Stimulated activated CD4-positive, alpha-beta T cell treated with anti-CD3 and anti-CD28 coated beads, TNF-alpha, amount 100 ng/mL, for 48 hours (primary cell): ENCODE measurements at places on chromosomes 2 and 18.

DNA sequence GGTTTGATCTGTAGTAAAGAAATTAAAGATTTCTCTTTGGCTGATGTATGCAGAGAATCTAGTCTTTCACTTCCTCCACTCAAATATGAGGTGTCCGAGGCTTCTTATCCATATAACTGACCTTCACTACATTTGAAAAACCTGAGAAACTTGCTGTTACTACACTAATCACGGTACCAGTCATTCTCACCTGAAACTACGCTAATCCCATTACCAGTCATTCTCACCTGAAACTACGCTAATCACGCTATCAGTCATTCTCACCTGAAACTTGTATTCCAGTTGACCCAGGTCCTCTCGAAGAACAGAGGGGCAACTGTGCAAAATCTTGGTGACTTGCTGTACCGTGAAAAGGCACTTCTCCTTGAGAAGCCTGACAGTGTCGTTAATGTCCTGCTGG is 5.1 kb downstream of the MTERF4 start:
- DNase-seq: no peak

- DNase-seq: no peak
Measured at GRCh38 chr2:240620149-240620731, 5.0 kb upstream of the GPR35 start.

- DNase-seq: no peak
Measured at GRCh38 chr18:10690366-10690765, 164.5 kb downstream of the NAPG start.

DNA sequence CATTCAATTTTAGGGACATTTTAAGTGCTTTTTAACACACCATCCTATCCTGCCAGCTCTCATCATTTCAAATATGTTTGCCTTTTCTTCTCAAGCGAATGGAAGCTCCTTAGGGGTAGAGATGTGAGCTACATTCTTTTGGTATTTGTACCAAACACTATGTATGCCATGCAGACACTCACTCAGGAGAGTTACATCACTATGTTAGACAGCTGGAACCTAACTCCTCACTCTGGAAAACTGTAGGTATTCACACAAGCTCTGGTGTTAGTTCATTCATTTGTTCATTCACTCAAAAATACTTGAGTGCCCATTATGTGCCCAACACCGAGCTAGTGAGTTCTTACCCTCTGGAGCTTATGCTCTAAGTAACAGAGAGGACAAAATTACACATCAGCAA is 26.4 kb upstream of the RNU4ATAC start:
- DNase-seq: no peak

- no peak for DNase-seq
Measured at GRCh38 chr2:148548716-148549400, 95.7 kb upstream of the EPC2 start.

DNA sequence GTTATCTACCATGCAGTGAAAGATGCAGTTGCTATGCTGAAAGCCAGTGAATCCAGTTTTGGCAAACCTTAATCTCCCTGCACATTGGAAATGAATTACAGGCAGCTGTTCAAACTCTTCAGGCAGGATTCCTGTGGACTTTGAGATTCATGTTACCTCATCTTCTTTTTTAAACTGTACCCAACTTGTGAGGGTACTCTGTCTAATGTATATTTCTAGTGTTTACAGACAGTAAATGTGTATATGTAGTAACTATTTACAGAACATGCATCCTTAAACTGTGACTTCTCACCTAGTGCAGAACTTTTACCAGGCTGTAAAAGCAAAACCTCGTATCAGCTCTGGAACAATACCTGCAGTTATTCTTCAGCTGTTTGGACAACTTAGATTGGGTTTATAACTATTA is 50.9 kb downstream of the KDM3A start:
- DNase-seq: no peak

- DNase-seq: no peak
Measured at GRCh38 chr2:170742896-170743529, 27.2 kb upstream of the ERICH2 start.

DNA sequence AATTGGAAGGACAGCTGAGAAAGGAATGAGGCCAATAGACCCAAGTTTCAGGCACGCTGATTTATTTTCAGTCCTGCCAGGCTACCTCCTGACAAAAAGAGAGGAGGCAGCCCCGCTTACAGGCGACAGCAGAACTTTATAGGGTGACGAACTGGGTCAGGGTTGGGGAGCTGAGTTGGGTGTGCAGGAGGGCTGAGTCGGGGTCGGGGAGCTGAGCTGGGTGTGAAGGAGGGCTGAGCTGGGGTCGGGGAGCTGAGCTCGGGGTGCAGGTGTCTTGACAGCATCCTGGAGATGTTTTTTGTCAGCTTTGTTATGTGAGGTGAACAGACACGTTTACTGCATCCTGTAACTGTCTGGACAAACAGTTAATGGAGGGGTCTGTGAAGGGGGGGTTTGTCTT is 342.2 kb downstream of the ADCYAP1 start:
- no peak for DNase-seq

DNA sequence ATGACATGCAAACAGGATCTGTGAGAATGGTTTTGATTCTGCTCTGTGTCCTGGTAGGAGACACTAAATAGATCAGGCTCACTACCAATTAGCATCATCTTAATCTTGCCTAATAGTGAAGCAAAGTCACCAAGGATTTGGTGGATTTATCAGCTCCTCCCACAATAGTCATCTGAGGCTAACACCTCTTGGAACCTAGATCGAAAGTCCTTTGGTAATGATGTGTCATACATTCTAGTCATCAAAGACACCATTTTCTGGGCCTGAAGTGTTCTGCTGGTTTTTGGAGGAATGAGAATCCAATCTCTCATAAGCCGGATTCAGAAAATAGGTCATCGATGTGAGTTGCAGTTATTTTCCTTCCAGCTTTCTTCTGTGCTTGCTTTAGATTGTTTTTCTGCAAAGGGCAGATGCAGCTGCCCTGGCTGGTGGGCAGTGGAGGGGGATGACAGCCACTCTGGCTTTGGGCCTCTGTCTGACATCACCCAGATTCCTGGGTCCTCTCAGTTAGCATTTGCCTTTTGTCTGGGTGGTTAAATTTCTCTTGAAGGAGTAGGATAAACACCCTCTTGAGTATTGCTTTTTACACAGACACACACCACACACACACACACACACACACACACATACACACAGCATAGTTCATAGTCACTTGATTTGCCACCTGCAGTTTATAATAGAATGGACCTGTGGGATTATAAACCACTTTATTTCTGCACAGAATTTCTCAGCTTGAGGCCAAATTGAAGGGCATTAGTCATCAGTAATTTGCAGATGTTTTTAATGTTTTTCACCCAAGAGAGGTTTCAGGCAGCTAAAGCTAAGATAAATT is at the start of gene MYO3B:
Gene MYO3B, plus strand, starts transcription at position 198 of the 832 bp plus-strand sequence. Its CDS starts 141 bp downstream, at position 339.
- DNase-seq: no peak

- DNase-seq: no peak
Measured at GRCh38 chr18:42159146-42159545, 204.1 kb downstream of the PIK3C3 start.

- no peak for DNase-seq
Measured at GRCh38 chr2:236748385-236748784, 178.8 kb downstream of the ACKR3 start.

GRCh38 chr2:104704496-104705245 is 149.2 kb upstream of the POU3F3 start:
- DNase-seq: no peak
